ENCODE measurements at places on chromosomes 4 and X. TPM values are rescaled to one million over a fixed set of nuclear protein-coding genes. Genes with fewer than 3 reads are reported as not detected.
A peak's percentile ranks its signal among the peaks of the same experiment; 100 is the strongest.

FAM236D gene
- not detected for total RNA-seq

SLC26A1 gene
- total RNA-seq: 0.21 TPM

ARR3 gene
- total RNA-seq: not detected

GLRB gene
- total RNA-seq: not detected

FAM53A gene
- total RNA-seq: 2.5 TPM

LRAT gene
- total RNA-seq: not detected

GRCh38 chrX:54808109-54808604 is 612 bp downstream of the MAGED2 start:
- DNase-seq: peak; percentile 58
- H3K27me3 ChIP-seq: no peaks in the 10 kb centered on the region
- H3K4me1 ChIP-seq: peaks cover 16% of the 10 kb centered on the region
- H3K27ac ChIP-seq: peak overlapping the region; percentile 89
- H3K4me3 ChIP-seq: peak overlapping the region; percentile 87

DNA sequence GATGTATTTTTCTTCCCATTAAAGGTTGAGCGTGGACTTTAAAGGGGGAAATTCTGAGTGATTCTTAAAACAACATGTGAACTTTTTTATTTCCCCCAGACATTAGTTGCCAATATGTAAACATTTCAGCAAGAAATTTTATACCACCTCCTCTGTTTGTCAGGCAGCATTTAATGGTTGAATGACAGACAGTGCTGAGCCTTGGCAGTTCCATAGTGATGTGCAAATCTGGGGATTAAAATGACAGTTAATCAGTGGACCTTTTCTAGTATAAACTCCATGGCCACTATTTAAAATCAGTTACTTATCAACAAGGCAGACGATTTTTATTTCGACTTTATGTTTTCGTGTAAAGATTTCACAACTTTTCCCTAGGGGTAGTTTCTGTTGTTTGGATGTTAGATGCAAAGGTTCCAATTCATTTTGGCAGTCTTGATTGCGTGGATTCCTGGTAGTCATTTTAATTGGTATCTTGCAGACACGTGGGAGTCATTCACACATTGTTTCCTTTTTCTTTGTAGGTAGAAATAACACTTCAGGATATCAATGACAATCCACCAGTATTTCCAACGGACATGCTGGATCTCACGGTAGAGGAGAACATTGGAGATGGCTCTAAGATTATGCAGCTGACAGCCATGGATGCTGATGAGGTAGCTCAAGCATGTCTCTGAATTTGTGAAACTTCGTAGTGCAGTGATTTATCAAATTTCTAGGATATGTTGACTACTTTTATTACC is 83.7 kb downstream of the FAT4 start:
- no peak for DNase-seq
- no peaks in the 10 kb centered on the region for H3K4me1 ChIP-seq
- H3K27me3 ChIP-seq: no peaks in the 10 kb centered on the region
- H3K27ac ChIP-seq: no peak overlapping the region
- no peak overlapping the region for H3K4me3 ChIP-seq

- peak overlapping the region; percentile 3 for H3K4me3 ChIP-seq
- no peak for DNase-seq
- peak overlapping the region; percentile 62 for H3K27ac ChIP-seq
These were observed 16.6 kb upstream of the PRDM8 start for GRCh38 chr4:80180743-80181142.

GRCh38 chr4:114782415-114783214 is 184.0 kb downstream of the UGT8 start:
- no peak overlapping the region for H3K27ac ChIP-seq
- H3K4me3 ChIP-seq: no peak overlapping the region
- H3K36me3 ChIP-seq: no peaks in the 10 kb centered on the region

GRCh38 chrX:53580742-53581504 is 105.6 kb downstream of the HUWE1 start:
- H3K4me1 ChIP-seq: no peaks in the 10 kb centered on the region
- no peak for DNase-seq
- H3K27ac ChIP-seq: no peak overlapping the region
- no peaks in the 10 kb centered on the region for H3K27me3 ChIP-seq
- H3K4me3 ChIP-seq: no peak overlapping the region

DNA sequence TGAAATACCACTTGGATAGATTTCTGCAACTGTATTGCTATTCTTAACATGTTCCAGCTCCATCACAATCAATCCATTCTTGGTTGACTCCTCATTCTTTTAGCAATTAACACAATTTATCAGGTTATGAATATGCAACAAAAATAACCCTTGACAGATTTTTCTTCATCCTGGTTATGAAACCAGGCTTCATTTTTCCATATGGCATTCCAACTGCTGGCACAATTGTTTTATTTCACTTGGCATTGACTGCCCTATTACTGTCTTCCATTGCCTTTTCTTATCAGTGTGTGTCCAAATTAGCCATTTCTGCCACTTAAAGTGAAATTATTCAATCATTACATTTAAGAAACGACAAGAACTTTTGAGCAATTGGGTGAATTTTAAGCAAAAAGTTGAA is 388.8 kb upstream of the EPHA5 start:
- H3K4me1 ChIP-seq: no peaks in the 10 kb centered on the region
- H3K27me3 ChIP-seq: no peaks in the 10 kb centered on the region
- no peak overlapping the region for H3K27ac ChIP-seq
- no peak overlapping the region for H3K4me3 ChIP-seq

Data from activated CD4-positive, alpha-beta T cell treated with anti-CD3 and anti-CD28 coated beads for 36 hours (primary cell).